ENCODE measurements at places on chromosomes 7 and 10.

DNA sequence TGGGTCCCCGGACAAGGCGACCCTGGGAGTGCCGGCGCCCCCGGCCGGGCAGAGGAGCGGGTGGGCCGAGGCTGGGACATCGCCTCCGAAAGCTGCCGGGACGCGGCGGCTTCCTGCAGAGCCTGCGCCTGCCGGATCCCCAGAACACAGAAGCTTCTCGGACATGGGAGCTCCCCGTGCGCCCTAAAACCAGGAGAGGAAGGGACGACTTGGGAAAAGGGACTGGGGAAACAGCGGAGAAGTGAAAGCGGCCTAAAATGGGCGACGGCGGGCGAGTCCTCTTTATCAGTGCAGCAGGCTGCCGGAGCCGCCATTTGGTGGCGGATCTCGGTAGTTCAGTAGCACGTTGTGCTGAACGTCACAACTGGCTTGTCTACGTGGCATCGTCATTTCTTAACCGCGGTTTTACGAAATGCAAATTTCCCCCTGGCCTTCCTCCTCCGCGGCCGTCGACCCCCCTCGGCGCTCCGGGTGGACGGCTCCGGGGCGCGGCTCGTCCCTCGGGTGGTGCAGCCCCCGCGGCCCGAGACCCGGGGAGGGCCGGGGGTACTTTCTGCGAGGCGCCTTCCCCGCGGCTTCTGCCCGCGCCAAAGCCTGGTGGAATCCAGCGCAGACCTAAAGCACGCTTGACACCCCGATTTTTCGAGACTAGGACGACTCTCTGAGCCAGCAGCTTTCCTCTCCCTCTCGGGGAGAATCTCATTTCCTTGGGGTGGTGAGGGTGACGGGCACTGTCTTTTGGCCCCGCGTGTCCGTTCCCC lies 9.9 kb upstream of the SPAG6 start:
- peak; percentile 86 for DNase-seq

DNA sequence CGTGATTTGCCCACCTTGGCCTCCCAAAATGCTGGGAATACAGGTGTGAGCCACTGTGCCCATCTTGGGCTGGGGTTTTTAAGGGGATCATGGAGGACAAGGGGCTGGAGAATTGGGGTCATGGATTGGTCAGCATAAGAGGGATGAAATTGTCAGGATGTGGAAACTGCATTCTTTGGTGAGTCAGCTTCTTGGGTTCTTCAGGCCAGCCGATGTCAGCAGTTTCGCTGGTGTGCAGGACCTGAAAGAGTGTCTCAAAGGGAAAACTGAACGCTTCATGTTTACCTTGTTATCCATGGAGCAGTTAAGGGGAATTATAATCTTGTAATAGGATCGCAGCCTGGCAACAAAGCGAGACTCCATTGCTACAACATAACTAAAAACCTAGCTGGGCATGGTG lies 13.0 kb downstream of the GALNT17 start:
- no peak for DNase-seq

GRCh38 chr7:95582578-95583293 lies 13.6 kb downstream of the PDK4 start:
- DNase-seq = no peak

DNA sequence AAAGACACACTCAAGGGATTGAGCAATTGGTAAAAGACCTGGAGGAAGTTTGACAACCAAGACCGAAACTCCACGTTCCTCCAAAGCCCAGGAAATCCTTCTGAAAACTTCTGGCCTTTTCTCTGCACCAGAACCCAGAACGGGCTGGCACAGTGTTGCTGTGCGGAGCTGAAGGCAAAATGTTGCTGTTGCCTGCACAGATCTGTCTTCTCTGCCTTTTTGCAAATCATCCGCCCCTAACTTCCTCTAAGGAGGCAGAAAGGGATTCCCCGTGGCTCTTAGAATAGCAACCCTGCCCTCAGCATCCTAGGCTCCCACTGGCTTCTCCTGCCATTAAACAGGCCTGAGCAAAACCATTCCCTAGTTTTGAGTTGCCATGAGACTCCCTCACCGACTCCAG lies 44.9 kb downstream of the FIGNL1 start:
- DNase-seq = no peak

DNA sequence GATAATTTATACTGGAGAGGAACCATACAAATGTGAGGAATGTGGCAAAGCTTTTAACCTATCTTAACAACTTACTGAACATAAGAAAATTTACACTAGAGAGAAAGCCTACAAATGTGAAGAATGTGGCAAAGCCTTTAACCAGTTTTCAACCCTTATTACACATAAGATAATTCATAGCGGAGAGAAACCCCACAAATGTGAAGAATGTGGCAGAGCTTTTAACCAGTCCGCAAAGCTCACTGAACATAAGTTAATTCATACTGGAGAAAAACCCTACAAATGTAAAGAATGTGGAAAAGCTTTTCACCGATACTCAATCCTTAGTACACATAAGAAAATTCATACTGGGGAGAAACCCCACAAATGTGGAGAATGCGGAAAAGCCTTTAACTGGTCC lies 37.9 kb downstream of the ZNF138 start:
- DNase-seq = no peak

- no peak for DNase-seq
Measured at GRCh38 chr10:130757271-130757670, 554.2 kb downstream of the TCERG1L start.

DNA sequence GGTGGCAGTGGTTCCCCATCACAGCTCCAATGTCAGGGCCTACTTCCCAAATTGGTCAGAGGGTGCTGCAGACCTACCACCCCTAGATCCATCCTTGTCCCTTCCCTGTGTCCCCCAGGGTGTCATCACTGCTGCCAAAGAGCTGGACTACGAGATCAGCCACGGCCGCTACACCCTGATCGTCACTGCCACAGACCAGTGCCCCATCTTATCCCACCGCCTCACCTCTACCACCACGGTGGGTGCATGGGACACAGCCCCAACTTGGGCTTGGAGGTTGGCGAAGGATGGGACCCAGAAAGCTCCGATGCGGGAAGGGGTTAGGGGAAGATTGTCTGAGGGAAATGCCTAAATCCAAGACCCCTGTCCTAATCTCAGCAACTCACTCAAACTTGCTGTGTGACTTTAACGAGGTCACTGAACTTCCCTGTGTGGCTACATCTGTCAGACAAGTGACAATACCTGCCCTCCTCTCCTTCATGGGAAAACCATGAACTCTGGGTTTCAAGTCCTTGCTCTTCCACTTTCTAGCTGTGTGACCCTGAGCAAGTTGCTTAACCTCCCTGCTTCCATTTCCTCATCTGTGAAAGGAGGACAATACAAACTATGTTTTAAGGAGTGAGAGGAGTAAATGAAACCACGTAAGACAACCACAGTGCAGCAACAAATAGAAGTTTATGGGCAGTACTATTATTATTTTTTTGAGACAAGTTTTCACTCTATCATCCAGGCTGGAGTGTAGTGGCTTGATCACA lies 4.9 kb upstream of the VSIR start:
- no peak for DNase-seq

- DNase-seq = no peak
Measured at GRCh38 chr10:104937567-104937966, 296.5 kb downstream of the SORCS3 start.

DNA sequence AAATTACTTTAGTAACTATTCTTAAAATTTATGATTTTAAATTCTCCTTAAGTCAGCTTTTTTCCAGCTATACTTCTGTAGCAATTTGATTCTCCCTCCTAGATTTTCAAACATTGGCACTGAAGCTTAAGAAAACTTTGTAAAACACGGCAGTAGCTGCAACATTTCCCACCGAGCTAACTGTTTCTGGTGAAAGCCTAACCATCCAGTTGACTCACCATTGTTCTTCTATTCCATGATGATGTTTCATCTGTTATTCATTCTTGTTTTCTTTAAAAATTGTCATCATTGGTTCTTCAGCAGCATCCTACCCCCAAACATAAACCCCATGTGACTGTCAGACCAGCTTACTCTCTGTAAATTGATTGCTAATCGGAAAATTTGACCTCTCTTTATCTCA lies 312.3 kb downstream of the DGKB start:
- DNase-seq = no peak

DNA sequence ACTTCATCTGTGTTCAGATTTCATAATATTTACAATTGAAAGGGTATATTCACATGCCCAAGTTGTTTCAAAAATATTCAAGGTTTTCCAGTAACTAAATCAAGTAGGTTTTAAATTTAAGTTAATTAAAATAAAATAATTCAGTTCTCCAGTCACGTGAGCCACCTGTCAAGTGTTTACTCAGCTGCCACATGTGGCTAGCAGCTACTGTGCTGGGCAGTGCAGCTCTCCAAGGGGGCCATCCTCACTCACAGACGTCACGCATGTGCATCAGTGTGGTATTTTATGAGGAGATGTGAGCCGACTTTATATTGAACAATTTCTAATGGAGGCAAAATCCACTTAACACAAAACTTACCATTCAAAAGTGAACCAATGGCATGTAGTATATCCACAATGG lies 69.7 kb upstream of the CAMK2B start:
- no peak for DNase-seq

- DNase-seq = peak; percentile 92
Measured at GRCh38 chr7:132065193-132065988, 509.0 kb upstream of the PODXL start.

- no peak for DNase-seq
Measured at GRCh38 chr10:132616170-132616995, 78.8 kb downstream of the INPP5A start.

- DNase-seq = no peak
Measured at GRCh38 chr10:64959883-64960282, 1438.7 kb downstream of the REEP3 start.

- peak; percentile 66 for DNase-seq
Measured at GRCh38 chr10:92690211-92690914, 608 bp downstream of the HHEX start.

DNA sequence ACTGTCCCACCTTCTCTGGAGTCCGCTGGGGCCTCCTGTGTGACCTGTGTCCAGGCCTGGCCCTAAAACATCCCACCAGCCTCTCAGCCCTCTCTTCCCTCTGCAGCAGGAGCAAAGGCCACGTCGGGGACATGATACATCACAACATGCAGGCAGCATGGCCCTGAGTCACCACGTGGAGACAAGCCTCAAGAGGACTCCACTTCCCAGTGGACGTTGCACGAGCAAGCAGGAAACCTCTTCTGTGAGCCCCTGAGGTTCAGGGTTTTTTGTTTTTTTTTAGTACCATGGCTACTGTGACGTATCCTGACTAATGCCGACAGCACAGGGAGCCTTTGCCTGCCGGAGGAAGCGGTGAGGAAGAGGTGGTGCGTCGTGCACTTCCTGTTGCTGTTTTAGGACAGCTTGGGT lies 165.9 kb downstream of the DNAJB6 start:
- DNase-seq = no peak

DNA sequence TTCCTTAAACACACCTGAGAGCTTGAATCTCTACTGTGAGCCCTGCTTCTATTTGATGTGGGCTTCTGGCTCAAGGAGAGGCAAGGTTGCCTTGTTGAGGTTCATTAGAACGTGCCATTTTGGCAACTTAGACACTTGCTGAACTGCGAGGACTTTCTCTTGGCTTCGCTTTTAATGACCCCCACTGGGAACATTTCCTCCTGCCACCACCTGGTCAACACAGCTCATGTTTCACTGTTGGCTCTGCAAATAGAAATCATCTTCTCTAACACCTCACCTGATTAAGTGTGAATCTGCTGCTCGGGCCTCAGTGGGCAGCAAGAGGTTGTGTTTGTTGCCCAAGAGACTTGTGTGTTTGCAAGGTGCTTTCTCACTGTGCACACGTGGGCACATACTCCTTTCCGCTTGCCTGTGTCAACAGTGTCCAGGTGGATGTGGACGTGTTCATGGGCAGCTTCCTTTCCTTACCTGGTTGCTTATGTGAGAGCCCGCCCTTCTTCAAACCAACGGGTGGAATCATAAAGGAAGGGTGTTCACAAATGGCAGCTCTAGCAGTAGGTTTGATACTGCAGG lies 147.0 kb downstream of the NRP1 start:
- DNase-seq = no peak

- DNase-seq = no peak
Measured at GRCh38 chr7:159127691-159128642, 16.7 kb downstream of the VIPR2 start.

DNA sequence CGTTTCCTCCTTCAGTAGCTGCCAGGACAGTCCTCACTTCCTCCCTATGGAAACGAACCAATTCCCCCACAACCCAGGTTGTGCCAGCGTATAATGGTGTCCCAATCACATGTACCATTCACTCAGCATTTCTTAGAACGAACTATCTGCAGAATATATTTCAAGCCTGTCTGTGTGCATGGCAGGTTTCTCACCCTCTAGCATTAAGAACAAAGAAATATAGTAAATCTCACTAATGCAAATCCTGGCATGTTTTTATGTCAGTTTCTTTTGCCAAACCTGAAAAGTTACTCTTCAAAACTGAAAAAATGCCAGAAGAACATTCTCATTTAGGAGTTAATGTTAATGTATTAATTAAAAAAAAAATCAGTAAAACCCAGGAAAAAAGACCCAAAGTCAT lies 405.9 kb upstream of the KLF6 start:
- no peak for DNase-seq

DNA sequence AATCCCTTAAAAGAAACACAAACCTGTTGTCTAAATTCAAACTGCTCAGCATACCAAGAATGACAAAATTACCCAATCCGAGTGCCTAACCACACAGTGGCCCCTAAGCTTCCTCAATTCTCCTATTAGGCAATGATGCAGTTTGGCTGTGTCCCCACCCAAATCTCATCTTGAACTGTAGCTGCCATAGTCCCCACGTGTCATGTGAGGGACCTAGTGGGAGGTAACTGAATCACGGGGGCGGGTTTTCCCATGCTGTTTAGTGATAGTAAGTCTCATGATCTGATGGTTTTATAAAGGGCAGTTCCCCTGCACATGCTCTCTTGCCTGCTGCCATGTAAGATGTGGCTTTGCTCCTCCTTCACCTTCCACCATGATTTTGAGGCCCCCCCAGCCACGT lies 21.9 kb downstream of the PSAP start:
- no peak for DNase-seq

DNA sequence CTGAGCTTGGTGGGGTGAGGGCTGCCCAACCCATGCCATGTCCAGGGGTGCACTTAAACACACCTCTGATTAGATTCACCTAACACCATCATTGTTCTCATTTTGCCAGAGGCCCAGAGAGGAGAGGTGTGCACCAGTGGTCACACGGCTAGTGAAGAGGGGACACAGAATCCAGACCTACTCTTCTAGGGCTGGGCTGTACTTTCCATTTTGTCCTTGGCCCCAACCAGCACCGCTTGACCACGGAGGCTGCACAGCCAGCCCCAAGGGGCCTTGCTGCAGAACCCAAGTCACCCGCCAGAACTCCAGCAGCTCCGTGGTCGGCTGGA lies 246 bp upstream of the WDFY4 start:
- DNase-seq = no peak

GRCh38 chr7:158710651-158711102 lies 6.1 kb upstream of the NCAPG2 start:
- peak; percentile 56 for DNase-seq

GRCh38 chr10:79149662-79150443 lies 81.1 kb downstream of the ZMIZ1 start:
- peak; percentile 91 for DNase-seq

- DNase-seq = no peak
Measured at GRCh38 chr10:104831272-104831671, 190.2 kb downstream of the SORCS3 start.
